ENCODE measurements at places on chromosomes 2 and 18.

DNA sequence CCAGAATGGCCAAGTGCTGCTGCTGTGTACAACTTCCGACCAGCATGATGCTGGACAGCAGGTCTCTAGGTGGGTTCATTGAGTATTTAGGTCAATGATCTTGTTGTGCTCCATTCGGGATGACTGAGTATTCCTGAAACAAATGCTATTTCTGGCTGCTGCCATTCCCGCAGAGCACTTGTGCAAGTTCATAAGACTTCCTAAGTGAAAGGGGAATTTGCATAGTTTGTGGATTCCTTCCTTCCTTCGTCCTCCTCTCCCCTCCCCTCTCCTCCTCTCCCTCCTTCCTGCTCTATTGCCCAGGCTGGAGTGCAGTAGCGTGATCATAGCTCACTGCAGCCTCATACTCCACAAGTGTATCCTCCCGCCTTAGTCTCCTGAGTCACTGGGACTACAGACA, 40.4 kb downstream of the LDLRAD4 start:
- no peak for DNase-seq

DNA sequence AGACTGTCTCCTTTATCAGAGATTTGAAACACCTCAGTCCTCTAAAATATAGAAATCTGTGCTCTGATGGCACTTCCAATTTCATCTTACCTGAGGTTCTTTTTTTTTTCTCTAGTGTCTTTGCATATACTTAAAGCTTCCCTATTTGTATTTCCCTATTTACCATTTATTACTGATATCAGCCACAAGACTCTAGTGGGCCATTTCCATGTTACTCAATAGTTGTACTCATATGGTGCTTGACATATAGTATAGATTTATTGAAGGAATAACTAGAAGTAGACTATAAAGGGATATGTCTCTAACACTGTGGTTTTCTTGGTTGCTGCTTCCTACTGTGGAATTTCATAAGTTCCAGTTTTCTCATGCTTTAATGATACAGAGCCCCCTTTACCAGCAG, 3.0 kb downstream of the RBM45 start:
- DNase-seq: no peak

- no peak for DNase-seq
Observed at GRCh38 chr18:68714366-68714711, 569 bp downstream of the TMX3 start.

- DNase-seq: no peak
Observed at GRCh38 chr2:119202610-119203310, 20.9 kb upstream of the STEAP3 start.

GRCh38 chr2:20129331-20130159, 78.1 kb upstream of the LAPTM4A start:
- no peak for DNase-seq

GRCh38 chr2:157726946-157727345, 98.3 kb upstream of the ACVR1C start:
- no peak for DNase-seq

DNA sequence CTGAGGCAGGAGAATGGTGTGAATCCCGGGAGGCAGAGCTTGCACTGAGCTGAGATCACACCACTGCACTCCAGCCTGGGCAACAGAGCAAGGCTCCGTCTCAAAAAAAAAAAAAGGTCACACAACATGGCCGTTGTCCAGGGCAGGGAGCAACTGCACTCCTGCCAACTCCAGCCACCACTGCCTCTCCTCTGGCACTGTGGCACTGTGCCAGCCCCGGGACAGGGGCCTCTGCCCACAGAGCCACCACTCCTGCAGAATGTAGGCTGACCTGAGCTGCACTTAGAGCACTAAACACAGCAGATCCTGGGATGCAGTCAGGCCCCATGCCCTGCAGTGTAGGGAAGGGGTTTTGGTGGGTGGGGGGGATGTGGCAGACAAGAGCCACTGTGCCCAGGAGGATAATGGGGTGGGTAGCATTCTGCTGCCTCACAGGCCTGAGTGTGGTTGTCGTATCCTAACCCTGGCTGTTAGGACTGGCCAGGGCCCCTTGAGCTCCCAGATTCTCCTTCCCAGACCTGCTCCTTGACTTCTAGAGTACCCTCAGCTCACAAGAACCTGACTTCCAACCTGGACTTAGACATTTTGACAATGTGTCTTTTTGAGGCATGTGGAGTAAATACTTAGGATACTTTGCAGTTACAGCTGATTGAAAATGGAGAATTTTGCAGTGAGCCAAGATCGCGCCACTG, 69.4 kb upstream of the SH3RF3 start:
- DNase-seq: no peak

DNA sequence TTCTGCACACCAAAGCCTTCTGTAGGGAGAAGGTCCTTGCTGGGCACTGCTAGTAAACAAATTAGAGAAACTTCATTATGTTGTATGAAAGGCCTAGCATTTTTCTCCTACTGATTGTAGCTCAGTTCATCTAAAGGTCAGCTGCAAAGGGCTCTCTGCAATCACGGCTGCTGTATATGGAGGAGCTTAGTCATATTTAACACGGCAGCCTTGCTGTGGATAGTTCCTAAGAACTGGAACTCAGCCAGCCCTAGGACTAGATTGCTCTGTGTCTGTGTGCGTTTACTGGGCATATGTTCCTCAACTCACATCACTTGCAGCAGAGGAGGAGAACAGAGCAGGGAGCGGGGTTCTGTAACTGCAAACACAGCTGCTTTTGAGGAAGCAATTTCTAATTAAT, 1103.9 kb upstream of the KLHL29 start:
- no peak for DNase-seq

DNA sequence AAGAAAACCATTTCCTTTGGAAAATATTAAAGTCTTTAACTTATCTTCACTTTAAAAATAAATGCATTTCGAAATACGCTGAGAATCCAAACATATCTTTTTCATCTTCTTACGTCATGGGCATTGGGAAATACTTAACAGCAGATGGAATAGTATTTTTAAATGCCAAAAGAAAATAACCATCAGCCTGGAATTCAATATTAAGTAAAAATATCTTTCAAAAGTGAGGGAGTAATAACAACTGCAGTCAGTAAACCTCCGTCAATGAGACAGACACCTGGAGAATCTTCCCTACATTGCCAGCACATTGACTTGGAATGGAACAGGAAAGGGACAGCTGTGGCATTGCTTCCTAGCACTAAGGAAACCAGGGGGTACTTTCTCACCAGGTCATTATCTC, 290.4 kb upstream of the TNP1 start:
- no peak for DNase-seq

DNA sequence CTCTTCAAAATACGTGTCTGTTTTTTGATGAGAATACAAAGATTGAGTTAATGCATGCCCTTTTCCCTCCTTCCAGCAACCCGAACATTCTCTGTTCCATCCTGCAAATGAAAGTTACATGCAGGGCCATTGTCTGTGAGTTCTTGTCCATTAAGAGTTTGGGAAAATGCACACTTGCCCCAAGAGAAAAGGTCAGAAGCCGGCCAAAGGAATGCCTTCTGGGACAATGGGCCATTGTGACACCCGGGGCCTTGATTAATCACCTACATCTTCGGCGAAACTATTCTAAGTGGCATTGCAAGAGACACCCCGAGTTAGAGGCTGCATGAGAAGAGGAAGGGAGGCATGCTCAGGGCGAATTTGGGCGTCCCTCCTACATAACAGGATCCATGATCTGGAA, 73.7 kb upstream of the COPS8 start:
- DNase-seq: no peak

- DNase-seq: no peak
Observed at GRCh38 chr18:24995755-24996154, 356.2 kb downstream of the ZNF521 start.

DNA sequence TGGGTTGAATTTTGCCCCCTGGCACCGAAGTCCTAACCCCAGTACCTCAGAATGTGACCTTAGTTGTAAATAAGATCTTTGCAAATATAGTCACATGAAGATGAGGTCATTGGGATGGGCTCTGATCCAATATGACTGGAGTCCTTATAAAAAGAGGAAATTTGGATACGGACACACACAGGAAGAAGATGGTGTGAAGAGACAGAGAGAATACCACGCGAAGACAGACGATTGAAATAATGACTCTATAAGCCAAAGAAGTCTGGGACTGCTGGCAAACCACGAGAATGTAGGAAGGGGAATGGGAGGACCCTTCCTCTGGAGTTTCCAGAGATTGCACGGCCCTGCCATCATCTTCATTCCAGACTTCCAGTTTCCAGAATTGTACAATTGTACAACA, 98.6 kb downstream of the CPO start:
- no peak for DNase-seq

GRCh38 chr18:13276530-13277520, 58.3 kb downstream of the LDLRAD4 start:
- DNase-seq: no peak

DNA sequence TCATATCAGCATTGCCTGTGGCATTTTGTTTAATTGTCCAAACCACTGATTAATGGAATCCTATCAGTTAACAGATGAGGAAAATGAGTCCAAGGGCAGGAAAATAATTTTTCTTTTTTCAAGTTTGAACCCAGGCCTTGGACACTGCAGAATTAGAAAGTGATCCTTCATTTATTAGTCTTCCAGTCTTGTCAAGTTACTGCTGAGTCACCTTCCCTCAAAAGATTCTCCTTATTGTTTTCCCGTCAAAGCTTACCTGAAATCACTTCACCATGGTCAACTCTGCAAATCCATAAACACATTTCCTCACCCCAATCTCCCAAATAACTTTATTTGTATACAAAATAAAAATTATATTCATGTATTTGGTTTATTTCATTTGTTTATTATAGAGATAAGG, 57.9 kb downstream of the WDR75 start:
- DNase-seq: no peak

GRCh38 chr2:212005085-212005671, 533.4 kb downstream of the ERBB4 start:
- DNase-seq: no peak

GRCh38 chr2:240287011-240287410, 146.6 kb upstream of the OTOS start:
- DNase-seq: no peak

DNA sequence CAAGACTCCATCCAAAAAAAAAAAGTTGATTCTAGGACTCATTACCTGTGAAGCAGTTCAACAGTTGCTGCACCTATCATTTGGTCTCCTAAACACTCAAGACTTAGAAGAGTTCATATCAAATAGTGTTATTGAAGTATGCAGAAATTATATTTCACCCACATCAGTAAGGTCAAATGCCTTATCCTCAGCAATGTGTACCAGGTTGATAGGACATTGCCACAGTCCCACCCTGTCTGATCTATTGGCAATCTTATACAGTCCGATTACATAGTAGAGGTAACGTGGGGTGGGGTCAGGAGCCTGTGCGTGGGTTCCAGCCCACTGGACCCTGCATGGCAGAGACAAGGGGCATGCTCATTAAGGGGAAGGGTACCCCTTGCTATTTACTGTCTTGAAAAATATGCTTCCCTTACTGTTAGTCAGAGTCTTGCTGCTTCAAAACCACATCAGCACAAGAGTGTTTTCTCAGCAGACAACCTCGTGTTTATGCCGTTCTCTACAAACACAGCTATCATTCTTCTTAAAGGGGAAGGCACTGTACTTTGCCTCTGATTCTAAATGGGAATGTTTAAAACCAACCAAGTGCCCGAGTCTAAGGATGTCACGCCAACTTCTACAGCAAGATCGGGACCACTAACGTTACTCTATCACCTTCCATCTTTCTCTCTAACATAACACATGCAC, 115.2 kb downstream of the MTCL1 start:
- no peak for DNase-seq

- no peak for DNase-seq
Observed at GRCh38 chr2:120831086-120831485, 95.4 kb downstream of the GLI2 start.

- DNase-seq: no peak
Observed at GRCh38 chr2:12300019-12300602, 416.6 kb upstream of the TRIB2 start.

- no peak for DNase-seq
Observed at GRCh38 chr2:190744041-190744440, 95.2 kb downstream of the NAB1 start.

DNA sequence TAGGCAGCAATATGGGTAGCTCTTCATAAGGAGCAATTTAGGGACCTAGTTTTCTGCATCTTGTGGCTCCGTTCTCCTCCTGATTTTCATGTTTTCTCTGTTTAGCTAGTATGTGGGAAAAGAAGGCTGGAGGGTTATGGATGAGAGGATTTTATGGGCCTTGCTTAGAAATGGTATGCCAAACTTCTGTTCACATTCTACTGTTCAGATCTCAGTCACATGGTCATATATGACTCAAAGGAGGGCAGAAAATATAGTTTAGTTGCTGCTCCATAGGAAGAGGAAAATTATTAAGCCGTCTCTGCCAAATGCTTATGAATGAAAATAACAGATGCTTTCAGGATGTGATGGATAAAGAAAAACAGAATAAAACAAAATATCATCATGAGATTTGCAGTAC, 361.8 kb upstream of the CWC22 start:
- DNase-seq: no peak

- peak; percentile 64 for DNase-seq
Observed at GRCh38 chr2:144183727-144184126, 336.2 kb downstream of the ZEB2 start.

DNA sequence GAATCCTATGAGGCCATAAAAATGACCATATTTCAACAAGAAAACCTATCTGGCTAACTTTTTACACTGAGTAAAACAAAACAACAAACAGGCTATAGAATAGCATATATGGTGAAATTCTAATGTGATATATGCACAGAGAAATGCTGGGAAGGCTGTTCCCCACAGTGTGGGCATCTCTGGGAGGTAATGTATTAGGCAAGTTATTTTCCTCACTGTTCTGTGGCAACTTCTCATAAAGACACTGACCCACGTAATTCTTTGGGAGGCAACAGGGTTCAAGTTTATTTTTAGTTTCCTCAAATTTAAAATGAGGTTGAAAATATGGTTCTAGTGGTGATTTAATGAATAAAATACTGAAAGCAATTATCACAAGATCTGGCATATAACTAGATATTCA, 46.7 kb downstream of the RNU4ATAC start:
- no peak for DNase-seq

DNA sequence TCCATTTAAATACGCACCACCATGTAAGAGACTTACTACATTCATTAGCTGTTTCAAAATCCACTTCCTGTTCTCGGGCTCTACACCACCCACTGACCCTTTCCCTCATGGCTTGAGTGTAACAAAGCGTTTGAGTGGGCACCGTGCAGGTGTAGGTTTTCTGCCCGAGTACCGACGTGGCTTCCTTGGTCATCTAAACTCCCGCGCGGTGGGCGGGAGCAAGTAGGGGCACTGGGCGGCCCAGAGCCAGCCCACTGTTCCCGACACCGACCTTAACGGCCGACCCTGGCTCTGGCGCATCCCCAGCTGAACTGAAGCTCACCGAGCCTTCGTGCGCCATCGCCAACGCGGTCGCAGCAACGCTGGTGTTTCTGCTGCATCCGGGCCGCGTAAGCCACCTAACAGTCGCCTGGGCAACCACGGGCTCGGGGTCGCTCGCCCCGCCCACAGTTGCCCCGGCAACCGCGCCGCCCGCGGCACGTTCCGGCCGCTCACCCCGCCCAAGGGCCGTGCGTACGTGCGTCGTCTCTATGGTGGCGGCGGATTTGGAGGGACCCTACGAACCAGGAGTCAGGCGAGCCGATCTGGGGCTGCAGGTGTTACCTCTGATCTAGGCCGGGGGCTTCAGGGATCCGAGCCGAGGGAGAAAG, at the start of the genes C2orf81 and WDR54:
TSS of gene C2orf81 (minus strand) at position 399 of the 650 bp plus-strand sequence. CDS start at position 340, 59 bp downstream.
TSS of gene WDR54 (plus strand) at position 510 of the 650 bp plus-strand sequence. CDS start 424 bp downstream, outside the sequence.
- DNase-seq: peak; percentile 71

Measured in NCI-H1048 (cell line).